T-helper 2 cell (primary cell): ENCODE measurements at places on chromosomes 2 and 18.
A peak's percentile ranks its signal among the peaks of the same experiment; 100 is the strongest.

DNA sequence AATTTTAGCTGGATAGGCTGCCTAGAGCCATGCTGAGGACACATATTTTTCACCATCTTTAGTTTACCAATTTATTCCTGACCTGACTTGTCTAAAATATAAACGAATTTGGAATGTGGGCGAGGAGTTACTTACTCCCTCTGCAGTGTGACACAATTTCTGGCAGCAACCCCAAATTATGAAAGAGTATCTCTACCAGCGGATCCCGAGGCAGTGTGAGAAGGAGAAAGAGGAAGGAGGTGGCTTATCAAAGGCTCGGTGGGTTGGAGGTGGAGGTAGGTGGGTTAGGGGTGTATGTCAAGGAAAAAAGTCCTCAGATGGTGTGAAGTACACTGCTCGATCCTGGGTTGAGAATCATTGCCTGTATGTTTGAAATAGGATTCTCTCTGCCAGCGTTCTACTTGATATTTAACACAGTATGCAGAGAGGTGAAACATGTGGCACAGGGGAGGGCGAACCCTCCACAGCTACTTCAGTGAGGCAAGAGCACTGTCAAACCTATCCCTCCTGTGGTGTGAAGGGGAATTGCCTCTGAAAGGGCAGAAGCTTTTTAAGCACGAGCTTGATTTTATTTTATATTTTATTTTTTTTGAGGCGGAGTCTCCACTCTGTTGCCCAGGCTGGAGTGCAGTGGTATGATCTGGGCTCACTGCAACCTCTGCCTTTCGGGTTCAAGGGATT is 76.0 kb downstream of the RFTN2 start:
- DNase-seq: peak; percentile 2

DNA sequence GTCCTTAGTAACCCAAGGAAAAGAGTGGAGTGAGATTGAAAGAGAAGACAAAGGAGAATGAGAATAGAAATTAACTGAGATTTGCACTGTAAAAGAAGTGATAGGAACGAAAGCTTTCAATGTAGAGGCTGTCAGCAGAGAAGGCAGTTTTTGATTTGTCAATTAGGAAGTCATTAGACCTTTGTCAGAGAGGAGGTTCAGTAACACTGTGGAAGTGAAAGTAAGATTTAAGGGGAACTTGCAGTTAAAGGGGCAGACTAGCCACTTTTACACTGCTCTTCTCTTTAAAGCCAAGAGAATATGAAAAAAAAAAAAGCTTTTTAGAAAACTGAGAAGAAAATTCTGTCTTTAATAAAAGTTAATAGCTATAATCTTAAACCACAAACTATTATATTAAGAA is 11.5 kb upstream of the KYNU start:
- DNase-seq: no peak

DNA sequence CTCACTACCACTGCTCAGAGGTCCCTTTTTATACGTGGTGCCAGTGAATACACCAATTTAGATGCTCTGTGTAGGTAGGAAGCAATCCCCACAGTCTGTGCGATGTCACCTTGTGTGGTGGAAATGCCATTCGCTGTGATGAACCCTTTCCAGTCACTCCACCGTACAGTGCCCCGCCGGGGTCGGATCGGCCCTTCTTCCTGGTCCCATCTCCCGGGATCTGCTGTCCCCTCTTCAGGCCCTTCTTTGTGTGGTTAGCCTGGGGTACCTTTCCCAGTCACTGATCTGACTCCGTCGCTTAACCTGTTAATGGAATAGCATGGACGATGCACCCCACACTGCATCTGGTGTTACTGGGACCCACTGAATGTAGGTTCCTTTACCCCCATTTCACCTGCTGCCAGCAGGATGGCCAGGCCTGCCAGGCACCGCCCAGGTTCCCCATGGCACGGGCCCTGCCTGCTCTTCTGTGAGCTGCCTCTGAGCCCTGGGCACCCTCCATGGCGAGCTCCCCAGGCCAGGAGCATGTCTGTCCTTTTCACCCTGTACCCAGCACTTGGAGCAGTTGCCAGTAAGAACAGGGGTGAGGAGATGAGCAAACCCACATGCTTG is 18.0 kb downstream of the TWIST2 start:
- no peak for DNase-seq

- DNase-seq: no peak
Measured at GRCh38 chr18:5150894-5151293, 46.2 kb downstream of the AKAIN1 start.

- no peak for DNase-seq
Measured at GRCh38 chr2:115874427-115874826, 1432.0 kb downstream of the DPP10 start.

GRCh38 chr2:10271946-10272345 is 30.8 kb upstream of the HPCAL1 start:
- no peak for DNase-seq

DNA sequence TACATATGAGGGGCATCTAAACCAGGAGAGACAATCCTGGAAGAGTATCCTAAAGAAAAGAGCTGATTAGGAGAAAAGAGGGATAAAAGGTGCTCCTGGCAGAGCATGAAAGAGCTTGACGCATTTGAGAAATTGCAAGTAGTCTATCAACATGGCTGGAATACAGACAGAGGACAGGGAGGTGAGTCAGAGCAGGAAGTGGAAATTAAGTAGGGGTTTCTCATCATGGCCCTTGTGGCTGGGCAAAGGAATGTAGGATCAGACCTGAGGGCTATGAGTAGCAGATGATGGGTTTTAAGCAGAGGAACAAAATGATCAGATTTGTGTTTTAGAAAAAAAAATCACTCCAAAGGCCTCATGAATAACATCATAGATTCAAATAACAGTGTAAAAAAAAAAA is 49.2 kb upstream of the UGP2 start:
- no peak for DNase-seq

GRCh38 chr2:21710031-21710430 is 586.3 kb downstream of the TDRD15 start:
- no peak for DNase-seq

- DNase-seq: no peak
Measured at GRCh38 chr2:73987948-73988700, 3.4 kb downstream of the TET3 start.

DNA sequence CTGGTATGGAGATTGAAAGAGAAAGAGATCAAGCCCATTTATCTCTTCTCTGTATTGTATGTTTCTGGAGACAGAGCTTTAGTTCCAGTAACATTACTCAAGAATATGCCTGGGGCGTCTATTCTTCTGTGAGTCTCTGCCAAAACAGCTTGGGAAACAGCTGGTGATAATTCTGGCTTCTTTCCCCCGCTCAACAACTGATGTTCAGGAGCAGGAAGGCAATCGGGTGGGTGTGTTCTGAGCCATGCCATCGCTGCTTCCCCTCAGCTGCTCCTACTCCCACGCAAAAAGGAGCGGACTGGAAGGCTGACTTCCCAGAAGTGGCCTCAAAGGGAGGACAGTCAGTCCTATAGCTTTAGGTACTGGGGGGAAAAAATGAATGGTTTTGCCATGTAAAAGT is 695.1 kb downstream of the PLCL1 start:
- DNase-seq: no peak

DNA sequence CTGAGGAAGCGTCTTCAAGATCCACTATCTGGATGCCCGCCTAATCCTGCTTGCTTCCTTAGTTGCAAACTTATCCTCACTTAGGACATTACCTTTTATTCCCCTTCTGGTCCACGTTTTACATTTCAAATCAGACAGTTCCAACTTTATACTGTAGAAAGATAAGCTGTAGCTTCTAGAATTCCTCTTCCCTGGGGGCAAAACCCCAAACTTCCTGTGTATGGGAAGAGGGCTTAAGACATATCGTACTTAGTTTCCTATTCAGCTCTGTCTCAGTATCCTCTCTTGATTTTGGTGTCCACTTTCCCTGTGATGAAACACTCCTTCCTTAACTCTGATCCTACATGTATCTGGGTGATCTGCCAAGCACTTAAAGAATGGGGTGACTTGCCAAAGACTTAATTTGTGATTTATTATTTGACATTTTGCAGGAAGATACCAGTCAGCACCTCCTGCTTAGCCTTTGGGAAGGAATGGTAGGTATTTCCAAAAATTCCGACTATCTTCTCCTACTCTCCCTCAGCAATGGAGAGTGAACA is 245.2 kb downstream of the CDCA7 start:
- DNase-seq: no peak

DNA sequence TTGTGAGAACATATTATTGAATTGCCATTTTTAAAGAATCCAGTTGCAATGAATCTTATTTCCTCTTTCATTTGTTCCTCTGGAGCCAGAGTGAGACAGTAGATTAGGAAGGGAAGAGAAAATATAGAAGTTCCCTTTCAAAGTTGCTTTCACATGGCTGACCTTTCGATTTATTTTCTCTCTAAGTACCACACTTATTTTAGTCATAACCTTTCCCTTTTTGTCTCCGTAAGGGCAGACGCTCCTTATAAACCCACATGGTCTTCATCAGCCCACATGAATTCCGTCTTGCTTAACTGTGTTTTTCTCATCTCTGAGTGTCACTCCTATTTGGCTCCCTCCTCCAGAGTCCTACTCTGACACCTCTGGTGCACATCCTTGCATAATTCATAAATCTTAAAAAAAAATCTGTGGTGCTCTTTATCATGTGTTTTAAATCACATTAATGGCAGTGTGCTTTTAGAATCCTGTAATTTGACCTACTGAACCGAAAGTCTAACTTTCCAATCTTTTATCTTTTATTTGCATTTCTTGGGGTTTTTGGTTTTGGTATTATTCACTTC is 38.5 kb upstream of the ZNF396 start:
- DNase-seq: no peak

GRCh38 chr18:48781988-48782363 is 168.8 kb downstream of the SMAD7 start:
- no peak for DNase-seq

DNA sequence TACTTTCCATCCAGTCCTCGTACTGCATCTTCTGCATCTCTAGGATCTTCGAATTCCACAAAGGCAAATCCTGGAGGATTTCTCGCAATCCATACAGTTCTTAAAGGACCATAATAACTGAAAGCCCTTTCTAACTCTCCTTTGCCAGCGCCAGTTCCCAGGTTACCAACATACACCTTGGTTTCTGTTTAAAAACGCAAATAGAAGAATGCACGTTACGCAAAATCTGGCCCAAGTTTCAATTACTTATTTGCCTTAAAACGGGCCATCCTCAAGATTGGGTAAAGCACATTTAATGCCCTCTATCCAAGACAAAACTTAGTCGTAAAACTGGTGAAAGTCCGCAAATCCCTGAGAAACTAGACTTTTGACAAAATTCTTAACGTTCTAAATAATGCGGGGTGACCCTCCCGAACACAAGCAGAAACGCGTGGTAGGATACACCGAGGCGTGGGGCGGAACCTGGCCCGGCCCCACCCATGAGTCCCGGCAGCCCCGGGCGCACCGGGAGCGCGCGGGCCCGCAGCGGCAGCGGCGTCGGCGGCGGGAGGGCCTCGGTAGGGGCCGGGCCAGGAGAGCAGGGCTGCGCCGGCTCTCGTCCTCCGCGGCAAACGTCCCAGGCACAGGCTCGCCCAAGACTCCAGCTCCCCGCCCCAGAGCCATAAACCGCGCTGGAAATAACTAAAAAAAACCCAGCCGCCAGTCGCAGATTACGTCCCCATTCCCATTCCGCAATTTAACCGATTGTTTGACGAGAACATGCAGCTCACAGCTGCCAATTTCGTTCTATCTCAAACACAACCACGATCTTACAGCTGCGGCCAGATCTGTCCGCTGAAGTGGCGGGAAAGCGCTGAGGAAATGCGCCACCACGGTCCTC is 910 bp downstream of the SRSF7 start:
- DNase-seq: no peak

GRCh38 chr2:135984199-135985017 is 1.0 kb downstream of the DARS1 start:
- DNase-seq: no peak

GRCh38 chr18:79566771-79567431 is 112.7 kb upstream of the CTDP1 start:
- DNase-seq: no peak

- no peak for DNase-seq
Measured at GRCh38 chr2:15943378-15944280, 3.3 kb downstream of the MYCN start.

DNA sequence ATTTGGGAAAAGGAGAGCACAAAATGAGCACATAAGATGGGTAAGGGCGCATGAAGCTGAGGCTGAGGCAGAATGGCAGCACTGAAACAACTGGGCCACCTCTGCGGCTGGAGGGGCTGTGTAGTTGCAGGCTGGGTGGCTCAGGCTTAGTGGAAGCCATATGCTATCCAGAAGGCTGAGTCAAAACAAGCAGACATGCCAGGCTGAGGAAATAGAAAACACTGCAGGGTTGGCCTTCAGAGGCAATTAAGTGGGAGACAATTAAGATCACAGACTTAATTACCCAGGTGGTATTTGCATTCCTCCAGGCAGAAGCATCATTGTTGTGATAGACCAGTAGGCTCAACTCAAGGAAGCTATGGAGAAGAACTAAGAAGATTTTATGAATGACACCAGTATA is 11.4 kb upstream of the XPO1 start:
- DNase-seq: no peak

DNA sequence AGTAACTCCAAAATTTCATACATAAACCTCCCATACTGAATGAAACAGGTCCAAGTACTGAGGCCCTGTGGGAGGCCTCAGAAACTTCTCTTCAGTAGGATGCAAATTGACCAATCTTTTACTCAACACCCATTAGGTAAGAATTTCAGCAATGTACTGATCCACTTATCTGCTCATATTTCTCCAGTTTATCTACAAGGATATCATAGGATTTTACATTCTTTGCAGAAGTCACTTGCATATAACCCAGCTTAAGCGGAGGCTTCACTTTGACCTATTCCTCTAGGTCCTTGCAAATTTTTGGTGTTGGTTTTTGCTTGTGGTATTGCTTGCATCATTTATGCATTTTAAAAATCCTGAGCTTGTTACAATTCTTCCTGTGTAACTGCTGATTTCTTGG is 28.8 kb upstream of the SLC3A1 start:
- DNase-seq: no peak

DNA sequence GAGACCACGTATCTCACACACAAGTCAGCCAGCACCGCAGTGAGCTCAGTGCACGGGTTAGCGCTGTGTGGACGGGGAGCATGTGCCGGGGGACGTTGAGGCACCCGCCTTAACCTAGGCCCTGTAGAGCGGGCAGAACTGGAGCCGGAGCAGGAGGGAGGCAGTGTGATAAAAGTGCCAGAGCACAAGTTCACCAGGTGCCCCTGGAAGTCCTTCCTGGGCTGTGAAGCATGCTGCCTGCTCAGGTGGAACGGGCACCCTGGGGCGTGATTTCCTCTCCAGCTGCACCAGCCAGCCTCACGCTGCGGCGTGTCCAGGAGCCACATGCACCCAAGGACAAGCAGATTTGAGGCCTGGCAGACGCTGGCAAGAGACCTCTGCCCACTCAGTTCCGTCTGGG is 50.3 kb downstream of the ITGB1BP1 start:
- no peak for DNase-seq

DNA sequence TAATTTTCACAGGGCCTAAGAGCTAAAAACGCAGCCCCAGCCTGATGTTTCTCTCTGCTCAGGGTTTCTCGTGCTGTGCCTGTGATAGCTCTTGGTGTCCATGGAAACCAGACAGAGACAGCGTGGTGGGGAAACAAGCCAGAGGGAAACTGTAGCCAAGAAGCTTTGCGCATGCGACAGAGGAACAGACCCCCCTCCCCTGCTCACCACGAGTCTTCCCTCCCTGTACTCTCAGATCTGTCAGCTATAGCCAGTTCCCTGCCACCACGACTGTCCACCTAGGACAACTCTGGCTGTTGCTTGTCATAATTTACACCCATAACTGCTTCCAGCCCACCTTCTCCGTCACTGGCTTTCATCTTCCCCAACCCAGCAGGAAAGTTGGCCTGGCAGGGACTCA is 13.2 kb upstream of the DNAJC27 start:
- DNase-seq: no peak

GRCh38 chr2:147173798-147174197 is 671.0 kb upstream of the ACVR2A start:
- DNase-seq: no peak

- no peak for DNase-seq
Measured at GRCh38 chr2:99762714-99763113, 272.9 kb upstream of the REV1 start.
